ENCODE measurements at places on chromosomes 4 and X. TPM values are rescaled to one million over a fixed set of nuclear protein-coding genes. Genes with fewer than 3 reads are reported as not detected.

GRCh38 chr4:110088670-110089069 lies 109.7 kb downstream of the ELOVL6 start:
- no peak for DNase-seq

The STPG2 gene
- 0.93 TPM for polyA plus RNA-seq

GRCh38 chr4:147899512-147899911 lies 167.6 kb downstream of the ARHGAP10 start:
- no peak for DNase-seq

- no peak for DNase-seq
Observed at GRCh38 chr4:138835832-138836533, 179.6 kb upstream of the NOCT start.

DNA sequence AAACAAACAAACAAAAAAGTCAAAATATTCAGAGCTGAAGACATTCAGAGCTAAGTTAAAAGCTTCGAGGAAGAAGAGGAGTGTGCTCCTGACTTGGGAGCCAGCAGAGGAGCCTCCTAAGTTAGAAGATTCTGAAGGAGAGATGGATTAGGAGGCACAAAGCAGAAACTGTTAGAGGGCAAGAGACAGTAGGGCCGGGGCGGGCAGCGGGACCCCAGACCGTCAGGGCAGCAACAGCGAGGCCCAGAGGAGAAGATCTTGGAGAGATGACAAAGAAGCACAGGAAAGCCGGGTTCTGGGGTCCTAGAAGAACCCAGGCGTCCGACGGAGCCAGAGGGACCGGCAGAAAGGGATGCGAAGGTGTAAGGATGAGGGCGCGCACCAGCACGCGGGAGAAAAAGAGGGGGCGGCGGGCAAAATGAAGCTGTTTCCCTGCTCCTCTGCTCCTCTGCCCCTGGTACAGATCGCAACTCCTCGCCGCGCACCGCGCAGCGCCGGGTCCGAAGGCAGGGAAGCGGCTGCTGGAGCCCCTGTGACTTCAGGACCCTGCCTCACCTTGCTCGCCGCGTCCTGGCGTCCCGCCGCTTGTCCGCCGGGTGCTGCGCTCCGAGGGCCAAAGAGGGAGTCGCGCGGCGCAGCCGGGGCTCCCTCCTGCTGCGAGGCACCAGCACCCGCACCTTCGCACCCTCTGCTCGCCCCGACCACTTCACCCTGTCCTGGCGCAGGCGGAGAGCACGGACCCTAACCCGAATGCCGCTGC lies 477 bp downstream of the KLHL13 start:
- DNase-seq = no peak

DNA sequence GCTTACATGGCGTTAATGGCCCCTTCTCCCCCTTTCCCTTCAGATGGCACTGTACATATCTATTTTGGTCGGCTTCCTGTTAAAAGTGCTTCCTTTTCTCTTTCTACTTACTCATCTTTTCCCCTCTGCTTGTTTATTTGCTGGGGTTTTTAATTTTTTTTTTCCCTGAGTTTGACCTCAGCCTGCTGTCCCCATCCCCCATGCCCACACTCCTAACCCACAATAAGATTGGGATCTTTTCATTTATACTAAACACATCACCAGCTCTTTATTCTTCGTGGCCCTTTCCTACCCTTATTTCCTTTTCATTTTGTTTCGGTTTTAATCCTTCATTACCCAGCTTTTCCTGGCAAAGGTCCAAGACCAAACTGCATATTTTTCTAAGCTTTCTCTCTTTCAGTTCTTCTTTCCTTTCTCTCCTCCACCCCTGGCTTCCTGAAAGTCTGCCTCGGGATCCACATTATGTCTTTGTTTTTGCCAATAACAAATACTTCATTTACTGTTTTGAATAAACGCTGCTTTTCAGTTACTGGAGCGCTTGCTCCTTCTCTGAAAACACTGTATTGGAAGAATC lies 152.0 kb upstream of the USP9X start:
- no peak for DNase-seq

The EDA gene
- 6.6 TPM for polyA plus RNA-seq

The CCSER1 gene
- polyA plus RNA-seq = 21.4 TPM

The ZFP42 gene
- polyA plus RNA-seq = 1.5 TPM

DNA sequence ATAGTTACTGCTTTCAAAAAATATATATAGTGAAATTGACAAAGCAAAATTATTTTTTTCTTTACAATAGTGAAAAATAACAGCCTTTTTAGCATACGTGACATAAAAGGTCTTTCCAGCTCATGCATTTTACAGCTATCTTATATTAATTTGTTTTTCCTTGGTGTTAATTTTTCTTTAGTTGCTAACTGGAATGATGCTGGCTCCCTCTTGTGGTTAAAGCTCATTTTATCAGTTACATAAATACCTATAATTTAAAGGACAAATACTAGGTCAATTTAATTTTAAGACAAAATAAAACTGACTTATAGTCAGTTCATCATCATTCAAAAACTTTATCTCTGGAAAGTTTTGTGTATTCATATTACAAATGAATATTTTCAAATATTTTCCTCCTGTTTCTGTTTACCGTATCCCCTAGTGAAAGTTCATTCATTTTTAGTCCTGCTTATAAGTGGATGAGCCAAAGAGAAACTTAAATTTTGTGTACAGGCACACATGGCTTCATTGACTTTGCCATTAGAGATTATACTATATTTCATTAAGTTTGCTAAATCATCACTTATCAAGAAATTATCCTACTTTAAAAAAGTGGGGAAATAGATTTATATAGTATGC lies 9.9 kb upstream of the ANAPC4 start:
- no peak for DNase-seq

DNA sequence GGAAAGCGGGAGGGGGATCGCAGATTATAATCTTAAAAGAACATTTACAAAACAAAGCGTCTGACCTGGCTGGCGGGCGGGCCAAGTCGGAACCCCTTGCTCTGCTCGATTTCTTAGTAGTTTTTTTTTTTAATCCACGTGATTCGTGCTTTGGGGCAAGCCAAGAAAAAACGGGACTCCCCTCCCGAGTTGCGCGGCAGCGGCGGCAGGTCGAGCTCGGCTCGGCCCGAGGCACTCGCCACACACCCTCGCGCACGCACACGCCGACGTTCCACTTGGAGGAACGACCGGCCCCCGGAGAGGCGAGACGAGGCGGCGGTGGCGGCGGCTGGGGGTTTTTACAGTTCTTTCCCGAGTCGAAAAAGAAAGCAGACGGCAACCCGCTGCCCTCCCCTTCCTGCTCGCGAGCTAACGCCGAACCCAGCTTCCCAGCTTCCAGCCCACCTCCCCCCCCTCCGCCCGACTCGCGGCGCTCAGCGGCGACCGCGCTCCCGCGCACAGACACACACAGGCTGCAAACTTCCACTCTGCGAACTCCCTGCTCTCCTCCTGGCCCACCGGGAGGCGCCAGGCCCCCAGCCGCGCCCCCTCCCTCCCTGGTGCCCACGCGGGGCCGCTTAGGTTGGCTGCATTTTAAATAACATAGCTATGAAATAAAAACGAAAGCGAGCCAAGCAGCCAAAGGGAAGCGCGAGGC lies 1.2 kb downstream of the BCOR start:
- DNase-seq = no peak

DNA sequence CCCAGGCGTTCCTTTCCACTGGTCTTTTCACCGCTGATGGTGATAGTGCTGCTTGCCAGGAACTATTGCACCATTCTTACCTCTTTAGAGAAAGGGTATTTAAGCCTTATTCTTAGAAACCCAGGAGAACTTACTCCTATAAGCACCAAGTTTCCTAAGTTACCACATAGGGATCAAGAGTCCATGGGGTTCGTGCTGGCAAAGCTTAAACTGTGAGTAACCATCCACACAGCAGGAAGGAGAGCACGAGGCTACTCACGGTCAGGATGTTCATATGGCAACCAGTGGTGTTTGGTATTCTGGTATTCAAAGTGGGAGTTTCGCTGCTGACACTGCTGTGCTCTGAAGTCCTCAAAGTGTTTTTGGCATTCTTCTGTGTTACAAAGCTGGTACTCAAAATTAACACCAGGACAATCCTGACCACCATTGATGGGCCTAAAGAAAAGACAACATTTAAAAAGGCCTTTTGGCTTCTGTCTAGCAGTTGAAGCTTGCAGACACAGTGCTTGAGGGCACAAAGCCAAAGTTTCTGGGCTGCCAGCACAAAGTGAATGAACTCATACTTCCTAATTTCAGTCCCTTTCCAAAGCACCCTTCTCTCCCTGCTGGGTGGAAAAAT lies 256.9 kb downstream of the ADAMTS3 start:
- no peak for DNase-seq

GRCh38 chrX:57156397-57157049 lies 19.3 kb upstream of the SPIN2A start:
- DNase-seq = peak; percentile 3

GRCh38 chrX:129545408-129545807 lies 5.3 kb downstream of the OCRL start:
- no peak for DNase-seq

DNA sequence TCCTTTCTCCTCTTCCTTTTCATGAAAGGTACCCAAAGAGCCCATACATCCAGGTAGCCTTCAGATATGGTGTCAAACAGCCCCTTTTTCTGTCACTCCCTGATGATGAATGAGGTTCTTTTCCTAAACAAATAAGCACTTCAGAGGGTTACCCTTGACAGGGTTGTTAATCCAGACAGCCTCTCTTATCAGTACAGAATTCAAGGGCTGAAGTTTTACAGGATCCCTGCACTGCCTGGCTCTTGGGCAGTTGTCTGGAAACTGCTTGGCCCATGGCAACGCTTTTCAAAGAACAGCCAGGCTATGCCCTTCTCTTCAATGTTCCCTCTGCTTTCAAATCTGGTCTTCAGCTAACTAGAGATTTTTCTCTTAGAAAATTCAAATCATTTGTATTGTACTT lies 352.6 kb upstream of the FAM241A start:
- no peak for DNase-seq

DNA sequence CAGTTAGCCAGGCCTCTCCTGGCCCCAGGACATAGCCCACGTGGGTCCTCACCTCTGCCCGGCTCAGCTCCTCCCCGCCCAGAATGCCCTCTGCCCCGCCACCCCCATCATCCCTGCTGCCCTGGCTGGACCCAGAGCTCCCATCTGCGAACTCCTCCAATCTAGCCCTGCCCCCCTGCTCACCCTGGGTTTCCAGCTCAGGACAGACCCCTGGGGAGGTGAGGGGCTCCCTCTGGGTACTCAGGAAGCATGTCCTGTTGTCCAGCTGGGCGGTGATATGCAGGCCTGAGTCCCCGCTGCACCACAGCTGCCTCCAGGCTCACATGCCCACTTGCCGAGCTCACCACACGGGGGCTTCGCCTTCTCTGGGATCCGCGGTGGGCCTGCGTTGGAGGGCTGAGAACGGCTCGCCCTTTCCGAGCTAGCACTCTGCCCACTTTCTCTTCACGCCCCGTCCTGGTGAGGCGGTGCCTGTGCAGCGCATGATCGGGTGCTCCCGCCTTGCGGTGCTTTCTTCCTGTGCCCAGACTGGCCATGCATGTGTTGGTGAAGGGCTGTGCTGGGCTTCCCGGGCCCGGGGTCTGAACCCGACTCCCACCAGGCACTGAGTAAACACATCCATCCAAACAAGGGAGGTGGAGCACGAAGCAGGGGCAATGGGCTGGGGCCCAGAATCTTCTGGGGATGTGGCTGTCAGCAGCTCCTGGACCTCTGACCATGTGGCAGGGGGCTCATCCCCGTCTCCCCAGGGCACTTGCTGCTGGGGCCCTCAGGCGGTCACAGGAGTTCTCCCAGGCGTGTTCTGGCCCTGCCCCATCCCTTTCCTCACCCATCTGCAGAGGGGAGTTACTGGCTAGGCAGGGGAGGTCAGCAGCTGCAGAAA lies 74.3 kb downstream of the RGS12 start:
- DNase-seq = no peak

DNA sequence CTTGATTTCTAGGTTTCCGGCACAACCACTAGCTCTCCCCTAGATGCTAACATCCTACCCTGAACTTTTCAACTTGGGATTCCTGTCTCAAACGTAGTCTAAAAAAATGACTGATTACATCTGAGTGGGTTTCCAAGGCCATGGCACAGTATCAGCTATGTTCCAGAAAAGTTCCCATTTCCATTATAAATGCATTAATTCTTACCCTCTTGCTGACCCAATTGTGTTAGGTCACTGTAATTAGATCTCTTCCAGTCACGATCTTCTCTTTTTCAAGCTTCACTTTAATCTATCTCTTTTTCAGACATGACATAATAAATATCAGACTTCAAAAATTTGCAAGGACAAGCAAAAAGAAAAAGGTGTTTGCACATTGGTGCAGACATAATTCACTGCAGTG lies 50.6 kb upstream of the PDE5A start:
- DNase-seq = no peak

DNA sequence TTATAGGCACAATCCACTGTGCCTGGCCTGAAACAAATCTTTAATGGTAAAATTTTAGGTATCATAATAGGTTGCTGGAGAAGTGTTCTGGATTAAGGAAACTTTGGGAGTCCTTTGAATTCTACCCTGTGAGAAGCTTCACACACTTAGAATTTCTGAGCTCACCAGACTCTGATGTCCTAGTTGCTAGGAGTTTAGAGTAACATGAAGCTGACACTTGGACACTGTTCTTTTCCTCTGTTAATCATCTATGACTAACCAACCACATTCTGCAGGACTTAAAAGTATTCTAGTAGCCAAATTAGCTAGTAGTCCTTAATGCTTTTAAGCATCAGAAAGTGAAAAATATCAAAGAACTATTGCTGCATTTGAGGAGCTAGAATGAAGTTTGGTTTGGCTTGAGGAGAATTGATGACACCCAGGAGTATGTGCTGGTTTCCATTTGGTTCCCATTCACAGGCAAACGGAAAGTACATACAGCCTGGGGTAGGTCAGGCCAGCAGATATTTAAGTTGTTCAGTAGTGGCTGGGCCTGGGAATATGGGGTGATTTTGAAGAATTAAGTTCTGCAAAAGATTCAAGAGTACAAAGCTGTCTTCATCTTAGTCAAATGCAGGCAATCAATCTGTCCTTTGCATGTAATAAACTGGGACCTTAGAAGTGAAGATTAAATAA lies 38.8 kb upstream of the IGFBP7 start:
- no peak for DNase-seq

GRCh38 chr4:90027565-90027964 lies 99.6 kb upstream of the CCSER1 start:
- no peak for DNase-seq

DNA sequence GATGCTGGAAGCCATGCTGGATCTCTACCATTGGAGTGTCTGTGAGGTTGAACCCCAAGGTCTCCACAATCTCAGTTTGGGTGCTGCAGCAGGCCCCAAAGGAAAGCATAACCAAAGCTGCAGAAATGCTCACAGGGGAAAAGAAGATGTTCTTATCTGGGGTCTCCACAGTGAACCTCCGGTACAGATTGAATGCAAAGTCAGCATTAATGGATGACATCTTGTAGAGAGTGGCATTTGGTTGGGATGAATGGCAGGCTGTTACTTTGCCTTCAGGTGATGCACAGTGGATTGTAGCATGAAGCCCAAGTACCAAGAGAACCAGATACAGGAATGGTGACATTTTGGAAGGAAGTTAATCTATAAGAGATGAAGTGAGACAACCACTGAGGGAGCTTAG lies 1.8 kb downstream of the SERPINA7 start:
- DNase-seq = no peak
